Mesendoderm (in vitro differentiated cells): ENCODE measurements at places on chromosomes 4 and X.
A peak's percentile ranks its signal among the peaks of the same experiment; 100 is the strongest.

GRCh38 chrX:68402094-68402493 lies 31.2 kb downstream of the OPHN1 start:
- no peaks in the 10 kb centered on the region for H3K36me3 ChIP-seq
- DNase-seq: no peak
- H3K4me3 ChIP-seq: no peak overlapping the region
- no peaks in the 10 kb centered on the region for H3K4me1 ChIP-seq
- H3K27ac ChIP-seq: no peak overlapping the region

GRCh38 chr4:151173871-151174270 lies 74.4 kb downstream of the RPS3A start:
- H3K27ac ChIP-seq: no peak overlapping the region
- no peak for DNase-seq
- no peaks in the 10 kb centered on the region for H3K4me1 ChIP-seq
- H3K36me3 ChIP-seq: no peaks in the 10 kb centered on the region
- no peak overlapping the region for H3K4me3 ChIP-seq

DNA sequence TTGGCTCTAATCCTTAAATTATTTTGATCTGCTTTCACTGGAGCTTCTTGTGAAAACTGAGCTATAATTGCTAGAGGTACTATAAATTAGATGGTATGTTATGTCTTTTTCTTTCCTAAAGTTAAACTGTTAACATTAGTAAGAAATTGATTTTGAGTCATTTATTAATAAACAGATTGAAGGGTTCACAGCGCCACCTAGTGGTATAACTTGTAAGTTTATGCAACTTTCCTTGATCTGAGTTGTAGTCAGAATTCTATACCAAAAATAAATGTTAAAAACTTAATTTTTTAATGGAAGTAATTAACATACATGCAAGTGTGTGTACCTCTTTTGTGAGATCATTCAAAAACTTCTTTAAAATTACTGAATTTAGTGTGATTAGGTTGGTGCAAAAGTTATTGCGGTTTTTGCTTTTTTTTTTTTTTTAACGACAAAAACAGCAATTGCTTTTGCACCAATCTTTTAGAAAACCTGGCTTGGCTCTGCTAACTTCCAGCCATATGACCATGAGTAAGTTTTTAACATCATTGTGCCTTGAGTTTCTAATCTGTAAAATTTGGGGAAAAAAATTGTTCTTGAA lies 151.5 kb downstream of the CENPC start:
- peak; percentile 37 for DNase-seq
- no peaks in the 10 kb centered on the region for H3K27me3 ChIP-seq
- H3K4me1 ChIP-seq: no peaks in the 10 kb centered on the region

DNA sequence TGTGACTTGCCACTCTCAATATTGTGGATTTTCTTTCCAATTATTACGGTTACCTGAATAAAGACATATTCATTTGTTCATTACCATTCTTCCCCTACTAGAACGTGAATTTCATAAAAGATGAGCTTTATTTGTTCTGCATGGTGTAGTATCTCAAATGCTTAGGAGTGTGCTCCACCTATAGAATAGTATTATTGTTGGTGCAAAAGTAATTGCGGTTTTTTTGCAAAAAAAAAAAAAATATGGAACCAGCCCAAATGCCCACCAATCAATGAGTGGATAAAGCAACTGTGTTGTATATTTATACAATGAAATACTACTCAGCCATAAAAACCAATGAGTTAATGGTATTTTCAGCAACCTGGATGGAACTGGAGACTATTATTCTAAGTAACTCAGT lies 525.5 kb upstream of the PRKX start:
- H3K4me1 ChIP-seq: no peaks in the 10 kb centered on the region
- no peak for DNase-seq
- no peaks in the 10 kb centered on the region for H3K36me3 ChIP-seq
- H3K4me3 ChIP-seq: no peak overlapping the region
- H3K27me3 ChIP-seq: no peaks in the 10 kb centered on the region

DNA sequence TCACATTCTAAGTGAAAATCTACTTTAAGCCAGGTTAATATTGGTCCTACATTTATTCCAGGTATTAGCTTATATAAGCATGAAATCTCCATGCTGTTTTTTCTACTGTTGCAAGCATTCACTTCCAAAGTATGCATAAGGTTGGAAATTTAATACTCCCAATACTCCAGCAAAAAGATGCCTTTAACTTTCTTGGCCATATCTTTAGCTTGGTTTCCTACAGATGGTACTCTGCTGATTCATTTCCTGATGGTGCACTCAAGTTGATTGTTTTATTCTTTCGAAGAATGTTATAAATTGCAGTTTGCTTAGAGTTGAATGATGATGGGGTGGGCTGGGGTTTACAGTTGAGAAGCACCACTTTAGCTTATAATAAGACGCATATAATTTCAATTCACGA lies 330.2 kb downstream of the PTTG2 start:
- no peaks in the 10 kb centered on the region for H3K4me1 ChIP-seq
- no peaks in the 10 kb centered on the region for H3K27me3 ChIP-seq
- H3K36me3 ChIP-seq: no peaks in the 10 kb centered on the region
- H3K4me3 ChIP-seq: no peak overlapping the region

GRCh38 chrX:13103914-13104274 lies 59.5 kb upstream of the FAM9C start:
- no peaks in the 10 kb centered on the region for H3K27me3 ChIP-seq
- no peak overlapping the region for H3K4me3 ChIP-seq
- H3K27ac ChIP-seq: no peak overlapping the region

- no peaks in the 10 kb centered on the region for H3K4me1 ChIP-seq
- H3K36me3 ChIP-seq: no peaks in the 10 kb centered on the region
These were observed 97.9 kb upstream of the PDE5A start for GRCh38 chr4:119726505-119726904.

GRCh38 chr4:141220271-141220670 lies 424 bp upstream of the ZNF330 start:
- DNase-seq: peak; percentile 22
- H3K4me3 ChIP-seq: no peak overlapping the region
- no peaks in the 10 kb centered on the region for H3K4me1 ChIP-seq
- no peak overlapping the region for H3K27ac ChIP-seq
- H3K27me3 ChIP-seq: no peaks in the 10 kb centered on the region

- H3K27me3 ChIP-seq: no peaks in the 10 kb centered on the region
- H3K36me3 ChIP-seq: no peaks in the 10 kb centered on the region
- no peak overlapping the region for H3K4me3 ChIP-seq
- no peaks in the 10 kb centered on the region for H3K4me1 ChIP-seq
- no peak overlapping the region for H3K27ac ChIP-seq
These were observed 155.2 kb downstream of the ZNF330 start for GRCh38 chr4:141375855-141376254.
